ENCODE measurements at places on chromosomes 7 and 10.
A peak's percentile ranks its signal among the peaks of the same experiment; 100 is the strongest.

DNA sequence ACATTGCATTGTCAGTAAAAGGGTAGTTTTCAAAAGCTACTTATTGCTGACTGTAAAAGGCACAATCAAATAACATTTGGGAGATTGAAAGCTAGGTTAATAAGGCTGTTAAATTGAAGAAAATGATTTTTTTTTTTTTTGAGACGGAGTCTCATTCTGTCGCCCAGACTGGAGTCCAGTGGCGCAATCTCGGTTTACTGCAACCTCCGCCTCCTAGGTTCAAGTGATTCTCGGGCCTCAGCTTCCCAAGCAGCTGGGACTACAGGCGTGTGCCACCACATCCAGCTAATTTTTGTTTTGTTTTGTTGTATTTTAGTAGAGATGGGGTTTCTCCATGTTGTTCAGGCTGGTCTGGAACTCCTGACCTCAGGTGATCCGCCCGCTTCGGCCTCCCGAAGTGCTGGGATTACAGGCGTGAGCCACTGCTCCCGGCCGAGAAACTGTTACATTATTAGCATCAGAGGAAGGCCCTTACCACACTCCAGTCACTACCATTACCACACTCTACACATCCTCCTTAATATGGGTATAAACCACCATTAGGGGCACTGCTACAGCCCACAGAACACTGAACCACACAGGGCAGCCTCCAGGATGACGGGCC is 1.0 kb downstream of the CYP51A1 start:
- DNase-seq: no peak

- no peak for DNase-seq
These were observed 35.0 kb downstream of the SH3PXD2A start for GRCh38 chr10:103820101-103821062.

GRCh38 chr7:17095931-17096330 is 202.5 kb upstream of the AHR start:
- DNase-seq: no peak

GRCh38 chr10:113958631-113959382 is 84.9 kb upstream of the ADRB1 start:
- DNase-seq: no peak

GRCh38 chr7:137674551-137675409 is 172.0 kb downstream of the DGKI start:
- no peak for DNase-seq

GRCh38 chr10:124486635-124487034 is 25.0 kb downstream of the LHPP start:
- no peak for DNase-seq

DNA sequence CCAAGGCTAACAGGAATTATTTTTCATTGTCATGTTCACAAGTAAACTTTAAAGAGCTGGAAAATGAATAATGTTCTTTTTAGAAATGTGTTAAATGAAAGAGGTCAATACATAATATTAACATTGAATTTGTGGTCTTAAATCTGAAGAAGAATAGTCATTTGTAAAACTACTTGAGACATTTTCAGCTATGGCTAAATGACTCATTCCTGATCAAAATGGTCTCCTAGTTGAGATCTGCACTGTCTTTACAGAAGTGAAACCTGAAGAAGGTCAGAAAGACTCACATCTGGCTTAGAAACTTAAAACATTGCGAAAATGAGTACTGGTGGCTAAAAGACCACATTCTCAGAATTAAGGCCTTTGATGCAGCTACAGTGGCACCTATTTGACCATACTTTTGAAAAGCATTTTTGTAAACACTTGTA is 5.9 kb downstream of the PIK3CG start:
- peak; percentile 40 for DNase-seq

GRCh38 chr7:28016297-28016696 is 164.3 kb downstream of the JAZF1 start:
- DNase-seq: no peak

DNA sequence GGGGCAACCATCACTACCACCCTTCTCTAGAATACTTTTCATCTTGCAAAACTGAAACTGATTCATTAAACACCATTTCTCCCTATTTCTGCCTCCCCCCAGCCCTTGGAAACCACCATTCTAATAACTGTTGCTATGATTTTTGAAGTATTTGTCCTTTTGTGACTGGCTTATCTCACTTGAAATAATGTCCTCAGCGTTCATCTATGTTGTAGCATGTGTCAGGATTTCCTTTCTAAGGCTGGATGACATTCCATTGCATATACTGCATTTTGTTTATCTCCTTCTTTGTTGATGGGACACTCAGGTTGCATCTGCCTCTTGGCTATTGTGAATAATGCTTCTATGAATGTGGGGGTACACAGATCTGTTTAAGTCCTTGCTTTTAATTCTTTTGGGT is 327.6 kb upstream of the ZNF32 start:
- no peak for DNase-seq

- DNase-seq: no peak
These were observed 50.8 kb downstream of the CH25H start for GRCh38 chr10:89156161-89156835.

GRCh38 chr7:22860337-22860736 is 37.7 kb upstream of the TOMM7 start:
- no peak for DNase-seq

- no peak for DNase-seq
These were observed 16.0 kb upstream of the DLX6 start for GRCh38 chr7:96989241-96989858.

DNA sequence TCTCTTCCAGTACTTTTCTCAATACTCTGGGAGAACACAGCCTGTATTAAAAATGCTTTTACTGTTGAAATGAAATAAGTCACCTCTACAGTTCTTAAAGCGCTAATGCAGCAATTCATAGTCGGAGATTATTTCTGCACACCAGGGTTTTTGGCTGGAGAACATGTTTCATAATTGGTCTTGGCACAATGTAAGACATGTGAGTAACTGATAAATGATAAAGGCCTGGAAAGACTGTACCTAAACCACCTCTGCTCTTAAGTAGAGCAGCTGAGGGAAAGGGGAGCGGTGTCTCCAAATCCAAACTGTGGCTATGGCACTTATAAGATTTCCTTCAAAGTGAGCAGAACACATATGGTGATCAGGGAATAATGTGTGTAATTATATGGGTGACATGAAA is 390.3 kb upstream of the MBL2 start:
- no peak for DNase-seq

DNA sequence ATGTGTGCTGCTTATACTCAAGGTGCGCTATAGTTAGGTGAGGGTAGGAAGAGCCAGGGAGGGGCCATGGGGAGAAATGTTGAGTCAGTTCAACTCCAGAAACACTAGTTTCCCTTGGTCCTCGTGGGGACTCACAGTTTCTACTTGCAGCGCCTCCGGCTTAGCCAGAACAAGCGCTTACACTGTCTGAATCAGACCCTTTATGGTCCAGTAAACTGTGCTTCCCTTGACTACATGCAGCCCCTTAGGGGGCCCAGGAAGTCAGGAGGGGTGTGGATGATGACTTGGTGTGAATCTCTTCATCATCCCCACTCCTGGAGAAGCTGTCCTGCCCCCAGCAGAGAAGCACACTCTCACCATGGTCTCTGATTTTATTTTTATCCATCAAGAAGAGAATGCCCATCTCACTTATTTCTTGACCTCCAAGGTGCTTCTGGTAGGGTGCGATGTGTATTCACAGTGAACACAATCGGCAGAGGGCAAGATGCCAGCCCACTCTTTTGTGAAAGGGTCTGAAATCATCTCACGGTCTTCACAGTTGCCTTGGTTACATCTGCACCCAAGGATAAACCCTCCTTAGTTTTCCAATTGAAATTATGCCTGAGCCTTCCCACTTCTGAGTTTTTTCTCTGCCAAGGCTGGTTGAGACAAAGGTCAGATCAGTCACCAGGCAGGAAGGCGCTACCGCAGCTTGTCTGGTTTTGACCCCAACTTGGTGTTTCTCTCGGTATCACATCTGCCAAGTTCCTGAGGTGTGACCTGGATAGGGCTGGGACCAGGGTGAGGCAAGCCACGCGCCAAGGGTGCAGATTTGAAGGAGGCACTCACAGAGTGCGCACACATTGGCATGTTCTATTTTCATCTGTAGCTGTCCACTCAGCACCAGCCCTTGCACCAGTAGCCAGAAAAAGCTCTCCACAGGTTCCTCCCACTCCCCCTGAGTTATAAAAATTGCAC is 62.7 kb upstream of the LRRC4 start:
- DNase-seq: no peak

DNA sequence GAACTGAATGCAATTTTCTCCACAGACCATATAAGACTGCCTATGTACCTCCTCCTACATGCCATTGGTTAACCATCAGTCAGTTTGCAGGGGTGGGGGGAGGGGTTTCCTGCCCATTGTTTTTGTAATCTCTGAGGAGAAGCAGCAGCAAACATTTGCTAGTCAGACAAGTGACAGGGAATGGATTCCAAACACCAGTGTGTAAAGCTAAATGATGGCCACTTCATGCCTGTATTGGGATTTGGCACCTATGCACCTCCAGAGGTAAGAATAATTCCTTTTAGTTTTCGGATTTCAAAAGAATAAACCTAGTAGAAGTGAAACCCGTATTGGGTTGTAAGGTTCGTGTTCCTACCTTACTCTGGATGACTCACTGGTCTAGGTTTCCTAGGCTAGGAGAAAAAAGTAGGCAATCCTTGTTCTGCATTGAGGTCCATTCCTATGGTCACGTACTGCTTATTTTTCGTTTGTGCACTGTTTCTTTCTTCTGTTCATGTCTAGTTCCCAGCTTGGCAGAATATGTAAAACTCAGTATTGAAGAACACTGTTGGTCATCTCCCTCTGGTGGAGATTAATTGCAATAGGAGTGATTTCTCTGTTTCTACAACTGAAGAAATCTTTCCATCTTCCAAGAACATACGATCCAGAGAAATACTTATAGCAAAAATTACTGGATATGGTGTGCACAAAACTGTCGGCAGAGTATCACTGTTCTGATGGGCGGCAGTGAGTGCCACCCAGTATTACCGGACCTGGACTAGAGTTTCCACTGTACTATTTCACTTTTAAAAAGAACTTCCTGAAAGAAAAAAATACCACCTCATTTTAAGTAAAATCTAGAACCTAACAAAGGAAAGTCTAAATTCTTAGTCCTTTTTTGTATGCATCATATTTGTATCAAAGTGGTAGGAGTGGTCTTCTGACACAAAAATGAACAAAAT is at the start of gene AKR1C3:
TSS of gene AKR1C3 (plus strand) at position 150 of the 941 bp plus-strand sequence. CDS start at position 181, 31 bp downstream.
- peak; percentile 13 for DNase-seq

GRCh38 chr10:29826221-29826620 is 191.4 kb upstream of the SVIL start:
- no peak for DNase-seq

DNA sequence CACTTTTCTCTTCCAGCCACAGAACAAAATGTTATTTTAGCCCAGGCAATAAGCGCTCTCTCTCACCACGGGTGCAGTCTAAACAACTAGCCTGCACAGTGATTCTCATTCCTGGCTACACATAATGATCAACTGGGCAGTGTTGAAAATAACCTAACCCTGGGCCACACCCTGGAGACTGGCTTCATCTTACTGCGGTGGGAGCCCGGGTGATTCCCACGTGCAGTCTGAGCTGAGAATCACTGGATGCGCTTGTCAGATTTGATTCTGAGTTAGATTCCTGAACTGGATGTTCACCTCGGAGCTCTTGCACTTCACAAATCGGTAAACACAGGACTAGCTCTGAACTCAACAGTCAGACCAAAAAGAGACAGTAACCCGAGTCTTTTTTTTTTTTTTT is 14.9 kb downstream of the ZC3HAV1 start:
- no peak for DNase-seq

DNA sequence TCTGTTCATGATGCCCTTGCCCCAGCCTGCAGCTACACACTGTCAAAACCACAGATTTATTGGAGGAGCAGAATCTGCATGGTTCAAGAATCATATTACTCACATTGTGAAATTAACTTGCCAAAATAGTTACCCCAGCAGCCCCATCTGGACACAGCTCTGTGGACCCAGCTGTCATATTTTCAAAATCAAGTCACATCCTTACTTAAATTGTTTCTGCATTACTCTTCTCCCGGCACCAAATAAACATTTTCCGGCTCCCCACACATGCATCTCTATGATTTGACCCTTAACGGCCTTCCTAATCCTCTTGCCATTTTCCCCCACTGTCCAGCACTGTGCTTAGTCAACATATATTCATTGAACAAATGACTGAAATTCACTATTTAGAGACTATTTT is 43.8 kb upstream of the GPR26 start:
- no peak for DNase-seq

DNA sequence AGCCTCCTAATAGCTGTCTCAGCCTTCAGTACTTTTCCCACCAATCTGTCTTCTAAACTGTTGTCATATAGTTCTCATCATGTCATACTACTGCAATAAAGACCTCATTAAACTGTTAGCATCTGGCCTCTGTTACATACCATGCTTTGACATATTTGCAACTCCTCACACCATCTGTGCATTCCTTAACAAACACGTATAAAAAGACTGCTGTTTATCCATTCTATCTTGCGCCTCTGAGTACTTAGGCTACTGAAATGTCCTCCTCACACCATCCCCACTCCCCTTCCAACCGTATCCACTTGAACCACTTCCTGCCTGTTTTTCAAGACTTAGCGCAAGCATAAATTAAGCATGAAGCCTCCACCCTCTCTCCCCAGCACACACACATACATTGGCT is 41.6 kb downstream of the SLC16A9 start:
- DNase-seq: no peak

GRCh38 chr7:28762651-28763050 is 195.5 kb downstream of the TRIL start:
- no peak for DNase-seq

DNA sequence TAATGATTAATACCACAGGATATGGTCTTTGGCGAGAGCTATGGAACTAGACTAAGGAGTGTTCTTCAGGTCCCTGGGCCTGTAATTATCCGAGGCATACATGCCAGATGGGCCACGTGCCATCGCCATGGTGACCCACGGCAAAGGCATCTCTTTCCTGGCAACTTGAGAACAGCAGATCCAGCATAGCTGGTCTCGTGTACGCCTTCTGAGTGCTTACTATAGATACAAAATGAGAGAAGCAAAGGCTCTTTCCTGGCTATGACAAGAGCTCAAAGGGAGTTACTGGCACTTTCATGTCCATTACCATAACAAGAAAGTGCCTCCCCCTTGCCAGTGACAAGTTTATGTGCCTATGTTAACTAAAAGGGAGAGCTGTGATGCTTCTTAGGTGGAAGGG is 26.0 kb upstream of the GLI3 start:
- no peak for DNase-seq

DNA sequence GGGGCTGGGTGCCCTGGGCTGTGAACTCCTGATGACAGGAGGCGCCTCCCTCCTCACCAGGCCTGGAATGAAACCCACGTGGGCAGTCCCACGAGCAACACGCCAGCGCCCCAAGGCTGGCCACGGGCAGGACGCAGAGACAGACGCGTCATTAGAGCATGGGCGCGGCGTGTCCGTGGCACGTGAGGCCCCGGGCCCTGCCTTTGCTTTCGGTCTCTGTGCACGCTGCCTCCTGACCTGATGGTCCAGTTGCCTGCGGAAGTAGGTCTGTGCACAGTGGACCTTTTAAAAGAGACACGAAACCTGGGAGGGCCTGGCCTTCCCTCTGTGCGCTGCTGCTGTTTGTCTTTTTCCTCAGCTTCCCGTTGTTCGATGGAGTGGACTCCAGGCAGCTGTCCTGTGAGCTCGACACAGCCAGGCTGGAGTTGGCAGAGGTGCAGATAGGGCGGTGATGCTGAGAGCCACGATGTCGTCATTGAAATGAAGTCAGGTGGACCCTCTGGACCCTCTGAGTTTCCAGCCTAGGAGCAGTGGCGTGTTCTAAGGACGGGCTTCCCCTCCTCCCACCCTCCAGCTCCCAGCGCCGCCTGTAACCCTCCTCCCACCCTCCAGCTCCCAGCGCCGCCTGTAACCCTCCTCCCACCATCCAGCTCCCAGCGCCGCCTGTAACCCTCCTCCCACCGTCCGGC is 40.1 kb upstream of the CFAP46 start:
- no peak for DNase-seq
